ENCODE measurements at places on chromosomes 11 and 22. TPM values are rescaled to one million over a fixed set of nuclear protein-coding genes. Genes with fewer than 3 reads are reported as not detected.

Gene OR5M10
- total RNA-seq, result not detected

Gene APOA4
- not detected for total RNA-seq

Gene CHST1
- 0.24 TPM for total RNA-seq

GRCh38 chr11:82959987-82960778 is 58.6 kb downstream of the DDIAS start:
- H3K36me3 ChIP-seq, result peaks cover 13% of the 10 kb centered on the region
- DNase-seq, result peak; percentile 33
- peaks cover 65% of the 10 kb centered on the region for H3K4me1 ChIP-seq
- peak overlapping the region; percentile 4 for H3K4me3 ChIP-seq
- peak overlapping the region; percentile 67 for H3K27ac ChIP-seq

- no peak for DNase-seq
- no peaks in the 10 kb centered on the region for H3K36me3 ChIP-seq
- H3K27ac ChIP-seq, result no peak overlapping the region
- H3K4me3 ChIP-seq, result no peak overlapping the region
- H3K27me3 ChIP-seq, result no peaks in the 10 kb centered on the region
- H3K4me1 ChIP-seq, result no peaks in the 10 kb centered on the region
These were observed 55.1 kb downstream of the RBMXL2 start for GRCh38 chr11:7143908-7144307.

GRCh38 chr11:104688731-104689130 is 209.5 kb downstream of the CASP12 start:
- H3K27ac ChIP-seq, result no peak overlapping the region
- H3K4me1 ChIP-seq, result peaks cover 6% of the 10 kb centered on the region
- DNase-seq, result no peak

- no peaks in the 10 kb centered on the region for H3K4me1 ChIP-seq
- no peak overlapping the region for H3K27ac ChIP-seq
- no peaks in the 10 kb centered on the region for H3K36me3 ChIP-seq
- DNase-seq, result no peak
These were observed 20.5 kb downstream of the IGF2 start for GRCh38 chr11:2118677-2119076.

DNA sequence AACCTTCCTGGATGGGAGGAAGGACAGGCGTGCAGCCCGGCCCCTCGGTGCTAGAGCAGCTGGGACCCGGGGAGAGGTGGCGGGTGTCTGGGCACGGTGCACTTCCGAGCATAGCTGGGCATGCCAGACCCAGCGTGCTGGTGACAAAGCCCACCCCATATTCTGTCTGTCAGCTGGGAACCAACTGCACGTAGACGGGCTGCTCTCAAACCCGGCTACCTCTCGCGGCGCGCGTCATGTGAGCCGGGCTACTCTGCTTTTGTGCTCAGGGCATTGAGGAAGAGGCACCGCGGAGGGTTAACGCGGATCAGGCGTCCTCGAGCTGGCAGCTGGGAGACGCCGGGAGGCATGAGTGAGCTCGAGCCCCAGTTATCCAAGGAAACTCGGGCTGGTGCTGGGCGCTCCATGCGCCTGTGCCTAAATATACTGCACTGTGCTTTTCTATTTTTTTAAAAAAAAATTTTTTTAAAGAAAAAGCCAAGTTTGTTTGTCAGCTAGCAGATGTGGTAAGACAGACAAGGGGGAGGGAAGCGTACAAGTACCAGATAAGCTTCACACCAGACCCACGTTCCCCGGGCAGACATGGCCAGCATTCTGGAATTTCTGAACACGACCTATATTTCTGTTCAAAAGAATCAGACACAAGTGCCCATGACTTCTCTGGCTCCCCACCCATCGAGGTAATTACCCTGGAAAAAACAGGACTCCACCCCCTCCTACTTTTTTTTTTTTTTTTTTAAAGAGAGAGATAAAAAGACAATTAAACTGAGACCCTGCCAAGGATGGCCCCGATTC is 425.6 kb downstream of the SHANK2 start:
- H3K27me3 ChIP-seq, result peaks cover 23% of the 10 kb centered on the region
- H3K4me3 ChIP-seq, result no peak overlapping the region
- no peak overlapping the region for H3K27ac ChIP-seq
